ENCODE measurements at places on chromosomes 4 and X. TPM values are rescaled to one million over a fixed set of nuclear protein-coding genes. Genes with fewer than 3 reads are reported as not detected.

The CXCL5 gene
- total RNA-seq: 49.4 TPM

The AMTN gene
- not detected for total RNA-seq

The RASGEF1B gene
- total RNA-seq: 0.25 TPM

The ARSJ gene
- 4.6 TPM for total RNA-seq

The GSX2 gene
- not detected for total RNA-seq

The PHEX gene
- total RNA-seq: 0.34 TPM

The MAGEA2B gene
- not detected for total RNA-seq

The SLC10A4 gene
- total RNA-seq: 8.0 TPM

The RHOXF1 gene
- not detected for total RNA-seq

The CXCR3 gene
- total RNA-seq: not detected

The UCHL1 gene
- 981 TPM for total RNA-seq

The BLOC1S4 gene
- 17.7 TPM for total RNA-seq

The GYPA gene
- not detected for total RNA-seq

The FMR1NB gene
- not detected for total RNA-seq

The BEX2 gene
- total RNA-seq: 12.9 TPM

The MAGEE2 gene
- total RNA-seq: not detected

The GPR119 gene
- total RNA-seq: not detected

The MAGEB2 gene
- not detected for total RNA-seq

The PRKG2 gene
- total RNA-seq: 1.1 TPM

The EVC2 gene
- 2.5 TPM for total RNA-seq

Measured in A549 treated with RU486 at 1 μM for 4 hours (cell line).